Thoracic aorta (tissue), 2 donors: ENCODE measurements at places on chromosomes 16 and 17.

DNA sequence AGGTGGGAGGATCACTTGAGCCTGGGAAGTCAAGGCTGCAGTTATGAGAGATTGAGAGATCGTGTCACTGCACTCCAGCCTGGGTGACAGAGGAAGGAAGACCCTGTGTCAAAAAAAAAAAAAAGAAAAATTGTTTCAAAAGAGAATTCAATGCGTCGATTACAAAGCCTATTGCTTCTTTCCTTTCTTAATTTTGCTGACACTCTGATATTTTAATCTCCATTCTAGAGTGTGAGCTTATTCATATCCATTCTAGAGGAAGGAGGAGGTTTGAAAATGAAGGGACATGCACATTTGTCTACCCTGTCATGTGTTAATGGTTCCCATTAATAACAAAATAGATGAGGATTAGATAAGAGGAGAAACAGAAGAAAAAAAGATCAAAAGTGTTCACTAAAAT is 63.1 kb downstream of the PCTP start:
- DNase-seq: no peak

DNA sequence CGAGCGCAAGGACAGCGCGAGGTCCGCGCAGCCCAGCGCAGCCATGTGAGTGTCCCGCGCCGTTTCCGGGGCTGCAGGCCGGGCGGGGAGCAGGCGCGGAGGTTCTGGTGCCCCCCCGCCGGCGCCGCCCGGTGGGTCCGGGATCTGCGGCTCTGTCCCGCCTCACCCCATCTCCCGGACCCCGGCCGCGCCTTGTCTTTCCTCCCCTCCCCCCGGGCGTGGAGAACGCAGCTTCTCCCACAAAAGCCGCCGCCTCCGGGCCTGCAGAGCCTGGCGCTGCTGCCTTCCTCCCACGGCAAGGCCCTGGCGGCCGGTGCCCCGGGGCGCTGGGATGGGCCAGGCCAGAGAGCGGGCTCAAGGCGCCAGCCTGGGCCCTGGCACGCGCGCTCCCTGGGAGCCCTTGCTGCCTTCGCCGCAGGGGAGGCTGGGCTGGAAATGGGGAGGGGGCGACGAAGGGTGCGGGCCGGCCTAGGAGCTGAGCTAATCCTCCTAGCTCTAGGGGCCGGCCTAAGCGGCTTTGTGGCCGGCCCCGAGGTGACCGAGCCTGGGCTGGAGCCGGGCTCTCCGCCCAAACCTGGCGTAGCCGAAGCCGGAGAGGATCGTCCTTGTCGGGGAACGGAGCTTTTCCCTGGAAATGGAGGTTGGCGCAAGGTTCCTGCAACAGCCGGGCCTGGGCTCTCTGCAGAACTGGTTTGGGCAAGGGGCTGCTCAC is 397 bp downstream of the RIPOR1 start:
- DNase-seq: no peak

- no peak for DNase-seq
Observed at GRCh38 chr17:61481421-61481820, 29.2 kb downstream of the TBX4 start.

- no peak for DNase-seq
Observed at GRCh38 chr17:51376739-51377138, 116.4 kb downstream of the UTP18 start.

GRCh38 chr16:30377050-30377811 is 2.6 kb downstream of the MYL11 start:
- DNase-seq: no peak

GRCh38 chr17:3545151-3545550 is 12.5 kb downstream of the TRPV3 start:
- no peak for DNase-seq

DNA sequence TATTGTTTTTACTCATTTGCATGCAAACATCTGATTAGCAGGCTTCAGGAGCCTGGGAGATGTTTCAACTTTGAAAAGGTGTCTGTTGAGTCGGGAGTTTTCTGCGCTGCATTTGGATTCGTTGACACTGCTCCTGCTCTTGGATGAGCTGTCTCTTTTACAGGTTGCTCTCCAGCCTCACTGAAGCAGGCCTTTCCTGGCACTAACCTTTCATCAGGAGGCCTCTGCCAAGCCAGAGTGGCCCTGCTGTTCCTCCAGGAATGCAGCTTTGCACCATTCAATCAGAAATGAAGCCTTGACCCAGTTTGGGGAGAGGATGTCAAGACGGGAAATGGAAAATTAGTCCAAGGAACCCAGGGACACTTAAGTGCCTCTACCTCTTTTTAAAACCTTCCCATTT is 330 bp upstream of the KRTAP29-1 start:
- no peak for DNase-seq

- no peak for DNase-seq
Observed at GRCh38 chr17:57329380-57330214, 73.3 kb downstream of the MSI2 start.

DNA sequence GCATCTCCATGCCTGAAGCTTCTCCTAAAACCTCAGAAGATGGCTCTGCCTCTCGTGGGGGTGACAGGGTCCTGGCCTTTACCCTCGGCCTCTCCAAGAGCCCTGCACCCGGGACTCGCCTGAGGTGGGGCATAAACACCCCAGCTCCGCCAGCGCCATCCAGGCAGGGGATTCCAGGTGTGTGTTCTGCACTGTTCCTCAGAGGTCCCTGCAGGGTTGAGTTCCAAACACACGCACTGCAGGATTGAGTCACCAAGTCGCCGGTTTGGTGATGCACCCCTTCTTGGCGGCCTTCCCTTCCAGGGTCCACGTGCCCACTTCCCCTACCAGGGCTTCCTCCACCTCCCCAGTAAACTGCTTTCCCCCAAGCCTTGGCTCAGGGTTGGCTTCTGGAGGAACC is 40.0 kb upstream of the RBFOX3 start:
- DNase-seq: no peak

- DNase-seq: no peak
Observed at GRCh38 chr17:55672585-55673501, 49.8 kb downstream of the TMEM100 start.

- no peak for DNase-seq
Observed at GRCh38 chr17:50280801-50281441, 6.7 kb downstream of the TMEM92 start.

- no peak for DNase-seq
Observed at GRCh38 chr17:44220213-44221083, 973 bp upstream of the UBTF start.

DNA sequence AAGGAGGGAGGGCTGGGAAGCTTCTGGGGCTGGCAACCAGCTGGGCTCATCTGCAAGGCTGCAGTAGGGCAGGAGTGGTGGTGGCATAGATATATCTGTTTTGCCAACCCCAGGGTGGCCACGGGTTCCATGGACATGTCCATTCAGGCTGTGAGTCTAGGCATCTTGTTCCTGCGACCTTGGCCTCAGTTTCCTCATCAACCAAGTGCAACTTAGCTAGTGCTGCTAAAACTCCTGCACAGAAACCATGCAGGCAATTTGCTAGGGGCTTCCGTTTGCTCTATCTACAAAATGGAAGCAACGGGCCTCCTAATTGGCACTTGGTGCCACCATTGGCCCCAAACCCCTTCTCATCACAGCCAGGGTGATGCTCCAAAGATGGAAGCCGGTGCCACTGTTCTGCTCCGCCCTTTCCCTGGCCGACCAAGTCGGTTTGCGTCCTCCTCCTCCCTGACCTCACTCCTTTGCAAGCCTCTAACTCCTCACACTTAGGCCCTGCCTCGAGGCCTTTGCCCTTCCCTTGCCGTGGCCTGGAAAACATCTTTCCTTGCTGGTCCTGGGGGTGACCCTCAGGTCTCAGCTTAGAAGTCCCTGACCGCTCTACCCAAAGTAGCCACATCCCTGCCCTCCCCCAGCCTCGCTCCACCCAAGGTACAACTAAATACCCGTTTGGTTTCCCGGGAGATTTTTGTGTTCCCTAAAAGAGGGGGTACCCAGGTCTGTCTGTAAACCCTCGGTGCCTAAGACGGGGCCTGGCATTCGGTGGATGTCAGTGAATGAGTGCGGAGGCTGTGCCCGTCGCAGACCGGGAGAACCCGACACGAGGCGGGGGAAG is 1.2 kb downstream of the SREBF1 start:
- no peak for DNase-seq

DNA sequence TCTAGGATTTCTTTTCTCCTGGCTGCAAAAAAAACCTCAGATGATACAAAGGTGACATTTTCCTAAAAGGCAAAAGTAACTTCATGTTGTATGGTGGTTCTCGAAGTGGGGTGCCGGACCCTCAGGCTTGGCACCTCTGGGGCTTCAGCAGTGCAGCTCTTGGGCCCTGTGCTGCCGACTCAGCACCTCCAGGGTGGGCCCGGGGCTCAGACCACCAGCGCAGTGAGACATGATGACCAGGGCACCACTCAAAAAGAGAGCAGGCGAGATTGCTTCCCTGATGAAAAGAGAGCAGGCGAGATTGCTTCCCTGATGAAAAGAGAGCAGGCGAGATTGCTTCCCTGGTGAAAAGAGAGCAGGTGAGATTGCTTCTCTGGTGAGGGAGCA is 98.7 kb upstream of the ZNF750 start:
- no peak for DNase-seq

DNA sequence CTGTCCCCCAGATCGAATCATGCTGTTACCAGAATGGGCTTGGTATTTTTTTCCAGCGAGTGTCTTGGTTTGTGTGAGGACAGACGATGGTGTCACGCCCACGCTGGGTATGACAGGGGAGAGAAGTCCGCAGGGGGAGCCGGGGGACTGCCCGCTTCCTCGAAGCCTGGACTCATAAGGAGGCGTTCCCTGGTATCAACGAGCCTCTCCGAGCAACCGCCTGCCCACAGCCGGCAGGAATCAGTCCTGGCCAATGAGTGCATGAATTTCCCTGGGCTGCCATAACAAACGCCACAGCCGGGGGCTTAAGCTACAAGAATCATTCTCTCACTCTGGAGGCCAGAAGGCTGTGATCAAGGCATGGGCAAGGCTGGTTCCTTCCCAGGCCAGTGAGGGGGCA is 26.1 kb upstream of the JPH3 start:
- DNase-seq: no peak

DNA sequence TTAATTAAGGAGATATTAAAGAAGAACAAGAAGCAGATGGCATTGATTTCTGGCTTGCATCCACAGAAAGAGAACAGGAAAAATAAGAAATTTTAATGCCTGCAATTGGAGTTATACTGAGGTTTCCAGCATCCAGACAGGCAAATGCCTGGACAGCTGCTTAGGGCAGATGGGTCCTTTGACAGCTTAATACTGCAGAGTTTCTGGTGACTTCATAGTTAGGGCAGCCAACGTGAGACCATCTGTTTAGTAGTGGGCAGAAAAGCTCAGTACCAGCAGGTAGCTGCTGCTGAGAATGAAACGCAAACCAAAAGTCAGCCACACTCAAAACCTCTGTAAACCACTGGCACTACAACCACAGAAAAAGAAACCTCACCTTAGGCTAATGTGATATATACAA is 109.8 kb downstream of the CDK5R1 start:
- no peak for DNase-seq
